Stimulated activated CD4-positive, alpha-beta T cell treated with anti-CD3 and anti-CD28 coated beads, Interleukin-1b, Interleukin-23, amount 100 ng/mL, for 1 hour (primary cell): ENCODE measurements at places on chromosomes 4 and X.

- DNase-seq = no peak
Measured at GRCh38 chr4:7322166-7322991, 112.4 kb downstream of the PSAPL1 start.

DNA sequence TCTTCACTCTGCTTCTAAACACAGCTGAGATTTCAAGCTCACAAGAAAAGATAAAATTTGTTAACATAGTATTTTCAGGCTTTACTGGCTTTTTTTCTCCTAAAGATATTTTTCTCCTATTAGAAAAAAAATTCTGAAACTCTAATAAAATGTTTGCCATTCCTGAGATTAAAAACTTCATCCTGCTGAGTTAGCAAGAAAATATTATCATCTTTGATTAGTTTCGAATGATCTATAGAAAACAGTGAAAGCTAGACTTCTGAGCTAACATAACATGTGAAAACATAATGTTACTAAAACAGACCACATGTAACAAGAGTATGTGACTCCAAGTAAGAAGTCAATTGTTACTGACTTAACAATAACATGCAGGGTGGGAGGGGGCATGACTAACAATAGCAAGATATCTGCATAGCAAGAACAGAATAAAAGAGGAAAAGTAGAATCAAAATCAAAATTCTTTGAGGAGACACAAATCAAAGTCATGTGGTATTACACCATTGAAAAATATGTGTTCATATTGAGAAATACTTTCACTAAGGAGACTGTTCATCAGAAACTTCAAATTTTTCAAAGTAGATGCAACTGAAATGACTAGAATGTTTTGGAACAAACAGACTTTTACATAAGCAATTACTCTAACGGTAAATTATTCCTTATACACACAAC is 14.5 kb downstream of the TBCK start:
- no peak for DNase-seq

- DNase-seq = no peak
Measured at GRCh38 chr4:108029731-108030130, 40.0 kb downstream of the HADH start.

- no peak for DNase-seq
Measured at GRCh38 chrX:129574214-129574613, 34.2 kb downstream of the OCRL start.

- DNase-seq = no peak
Measured at GRCh38 chr4:102493794-102494193, 7.4 kb upstream of the NFKB1 start.

GRCh38 chrX:56228914-56229313 is 3.2 kb upstream of the KLF8 start:
- DNase-seq = no peak

- DNase-seq = no peak
Measured at GRCh38 chr4:11624370-11624769, 195.7 kb upstream of the HS3ST1 start.

GRCh38 chrX:30900227-30900626 is 11.2 kb upstream of the TAB3 start:
- no peak for DNase-seq

- no peak for DNase-seq
Measured at GRCh38 chrX:107589243-107589642, 39.1 kb upstream of the PRPS1 start.

- no peak for DNase-seq
Measured at GRCh38 chrX:68914479-68914946, 85.7 kb downstream of the EFNB1 start.

- no peak for DNase-seq
Measured at GRCh38 chrX:83260288-83260687, 247.8 kb upstream of the POU3F4 start.

DNA sequence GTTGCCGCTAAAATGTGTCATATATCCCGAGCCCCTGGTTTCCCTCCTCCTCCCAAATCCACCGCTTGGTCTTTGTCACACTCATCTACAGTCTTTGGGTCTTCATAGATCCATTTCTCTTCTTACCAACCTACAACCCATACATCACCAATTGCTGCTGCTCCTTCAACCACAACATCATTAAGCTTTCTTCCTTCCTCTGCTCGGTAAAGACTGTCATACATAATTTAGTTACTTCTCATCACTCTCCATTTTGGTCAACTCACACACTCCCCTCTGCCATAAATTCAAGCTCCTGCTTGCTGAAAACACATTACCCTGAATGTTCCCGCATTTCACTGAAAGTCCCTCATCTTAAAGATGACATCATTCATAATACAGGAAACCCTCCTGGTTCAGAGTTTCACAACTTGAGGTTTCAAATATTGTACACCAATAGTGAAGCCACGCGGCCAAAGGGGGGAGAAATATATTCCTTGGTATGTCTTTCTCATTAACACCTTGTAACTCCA is 1.7 kb upstream of the DCTD start:
- DNase-seq = no peak

DNA sequence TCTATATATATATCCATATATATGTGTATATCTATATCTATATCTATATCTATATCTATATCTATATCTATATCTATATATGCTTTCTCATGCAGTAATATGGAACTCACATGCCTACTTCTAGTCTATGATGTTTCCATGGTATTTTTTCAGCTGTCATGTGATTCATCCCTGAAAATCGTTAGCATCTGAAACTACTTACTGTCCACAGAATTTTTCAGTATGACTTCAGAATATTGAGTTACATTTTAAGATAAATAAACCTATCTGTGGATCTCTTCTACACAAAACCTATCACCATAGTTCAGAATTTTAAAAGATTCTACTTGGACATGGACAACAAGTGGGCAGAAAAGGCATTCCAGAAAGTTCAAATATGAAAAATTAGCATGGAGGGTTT is 855.1 kb upstream of the INTU start:
- DNase-seq = no peak

- DNase-seq = no peak
Measured at GRCh38 chr4:103095080-103095479, 4.6 kb downstream of the BDH2 start.

- DNase-seq = no peak
Measured at GRCh38 chr4:169986369-169986768, 39.8 kb downstream of the MFAP3L start.

DNA sequence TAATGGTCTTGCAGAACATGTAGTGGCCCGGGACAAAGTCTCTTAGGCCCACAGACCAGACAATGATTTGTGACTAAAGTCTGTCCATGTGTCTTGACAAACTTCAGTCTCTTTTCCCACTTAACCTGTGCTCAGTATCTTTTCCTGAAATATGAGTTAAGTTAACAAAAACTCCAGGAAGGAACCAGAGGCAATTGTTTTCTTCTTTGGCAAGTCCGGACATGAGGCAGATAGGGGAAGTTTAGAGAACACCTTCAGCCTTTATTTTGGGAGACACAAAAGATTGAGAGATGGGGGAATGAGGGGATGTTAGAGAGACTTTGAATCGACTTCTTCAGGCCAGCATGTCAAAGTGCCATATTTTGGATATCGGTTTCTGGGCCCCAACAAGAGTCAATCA is 80.2 kb upstream of the FRMPD4 start:
- DNase-seq = no peak

GRCh38 chrX:111006116-111006515 is 89.9 kb upstream of the PAK3 start:
- no peak for DNase-seq

DNA sequence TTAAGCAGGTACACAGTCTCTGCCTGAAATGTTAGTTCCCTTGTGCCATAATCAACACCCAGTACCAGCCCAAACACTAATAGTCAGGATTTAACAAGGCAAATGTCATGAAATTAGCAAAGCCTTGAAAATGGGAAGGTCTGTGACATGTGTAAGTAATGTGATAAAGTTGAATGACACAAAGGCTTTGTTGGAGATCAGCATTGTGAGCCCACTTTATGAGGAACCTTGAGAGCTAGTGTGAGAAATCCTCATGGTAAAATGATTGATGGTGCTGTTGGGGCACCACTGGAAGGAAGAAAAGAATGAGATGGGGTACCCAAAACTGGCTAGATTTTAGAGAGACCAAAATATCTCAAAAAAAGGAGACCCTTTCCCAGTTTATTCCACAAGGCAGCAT is 3.3 kb upstream of the LIN54 start:
- DNase-seq = no peak

- no peak for DNase-seq
Measured at GRCh38 chr4:70687392-70687791, 940 bp upstream of the UTP3 start.

GRCh38 chr4:16194214-16194613 is 32.1 kb downstream of the TAPT1 start:
- no peak for DNase-seq

DNA sequence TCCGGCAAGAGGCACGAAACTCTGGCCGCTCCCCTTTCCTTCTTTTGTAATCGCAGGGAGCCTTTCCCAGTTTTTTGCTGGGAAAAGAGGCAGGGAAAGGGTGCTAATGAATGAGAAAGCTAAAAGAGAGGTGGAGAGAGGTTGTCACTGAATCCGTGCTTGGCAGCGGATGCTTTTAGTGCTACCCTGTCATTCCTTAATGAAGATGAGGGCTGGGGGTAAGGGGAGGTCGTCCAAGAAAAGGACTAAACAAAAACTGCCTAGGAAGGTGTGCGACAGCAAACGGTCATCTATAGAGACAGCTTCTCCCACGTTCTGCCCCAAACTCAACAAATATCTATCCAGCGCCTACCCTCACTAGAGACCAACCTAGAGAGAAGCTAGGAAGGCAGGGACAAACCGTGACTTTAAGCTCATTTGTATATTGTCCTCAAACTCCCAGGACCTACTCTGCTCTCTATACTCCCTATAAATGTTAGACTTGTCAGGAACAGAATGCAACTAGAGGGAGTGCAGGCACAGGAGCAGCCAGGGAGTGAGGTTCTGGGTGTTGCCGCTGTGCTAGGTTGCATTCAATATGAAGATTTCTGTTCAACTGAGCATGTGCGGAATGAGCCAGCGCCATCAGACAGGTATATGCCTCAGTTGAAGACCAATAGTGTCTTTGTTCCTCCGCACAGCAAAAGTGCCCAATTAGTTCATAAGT is 777 bp upstream of the CASK start:
- DNase-seq = no peak

- no peak for DNase-seq
Measured at GRCh38 chrX:31038575-31039326, 33.1 kb downstream of the FTHL17 start.

- no peak for DNase-seq
Measured at GRCh38 chr4:41202820-41203568, 11.3 kb downstream of the APBB2 start.

GRCh38 chr4:91838181-91838861 is 465.4 kb upstream of the GRID2 start:
- DNase-seq = no peak

GRCh38 chr4:86554646-86555045 is 39.5 kb upstream of the PTPN13 start:
- DNase-seq = no peak

- DNase-seq = no peak
Measured at GRCh38 chr4:152342293-152342692, 193.6 kb downstream of the FBXW7 start.

- DNase-seq = no peak
Measured at GRCh38 chr4:151202851-151203455, 74.0 kb upstream of the PRSS48 start.

GRCh38 chr4:114677346-114677979 is 78.9 kb downstream of the UGT8 start:
- no peak for DNase-seq

DNA sequence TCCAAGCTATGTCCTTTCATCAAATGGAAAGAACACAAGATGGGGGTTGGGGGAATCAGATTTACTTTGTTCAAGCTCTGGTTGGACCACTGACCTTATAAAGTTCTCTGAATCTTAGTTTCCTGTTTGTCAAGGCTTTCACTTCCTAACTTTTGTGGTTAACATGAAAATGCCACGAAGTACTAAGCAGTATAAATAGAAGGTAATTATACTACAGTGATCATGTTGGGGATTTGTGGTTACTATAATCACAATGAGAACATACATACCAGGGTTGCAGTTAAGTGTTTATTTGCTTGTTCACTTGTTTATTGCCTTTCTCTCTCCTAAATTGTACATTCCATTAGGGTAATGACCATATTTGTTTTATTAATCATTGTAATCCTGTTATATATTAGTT is 53.2 kb downstream of the SPRY1 start:
- no peak for DNase-seq

GRCh38 chr4:10006231-10006600 is 15.1 kb downstream of the SLC2A9 start:
- DNase-seq = no peak

GRCh38 chr4:73028621-73029020 is 40.9 kb downstream of the COX18 start:
- DNase-seq = no peak

- DNase-seq = no peak
Measured at GRCh38 chr4:6121941-6122340, 78.4 kb downstream of the JAKMIP1 start.

DNA sequence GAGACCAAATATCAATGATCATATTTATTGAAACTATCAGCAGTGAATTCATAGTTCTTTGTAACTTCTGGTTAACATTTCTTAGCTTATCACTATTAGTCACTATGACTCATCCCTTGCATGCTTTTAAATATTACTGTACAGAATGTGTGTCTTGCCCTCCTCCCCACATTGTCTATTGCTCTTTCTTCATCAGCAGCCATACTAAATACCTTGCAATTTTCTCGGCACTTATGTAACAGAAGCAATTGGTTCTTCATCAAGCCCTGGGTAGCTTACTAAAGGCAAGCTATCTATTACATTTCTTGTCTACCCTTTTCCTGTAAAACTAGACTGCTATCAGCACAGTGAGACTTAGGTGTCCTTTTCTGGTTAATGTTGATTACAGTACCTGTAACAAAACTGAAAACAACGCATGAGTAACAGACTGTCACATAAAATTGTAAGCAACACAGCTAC is 8.2 kb downstream of the KLHL4 start:
- DNase-seq = no peak

GRCh38 chr4:119266153-119266552 is 53.6 kb downstream of the USP53 start:
- no peak for DNase-seq

- DNase-seq = no peak
Measured at GRCh38 chrX:151725338-151725614, 9.3 kb upstream of the CNGA2 start.

DNA sequence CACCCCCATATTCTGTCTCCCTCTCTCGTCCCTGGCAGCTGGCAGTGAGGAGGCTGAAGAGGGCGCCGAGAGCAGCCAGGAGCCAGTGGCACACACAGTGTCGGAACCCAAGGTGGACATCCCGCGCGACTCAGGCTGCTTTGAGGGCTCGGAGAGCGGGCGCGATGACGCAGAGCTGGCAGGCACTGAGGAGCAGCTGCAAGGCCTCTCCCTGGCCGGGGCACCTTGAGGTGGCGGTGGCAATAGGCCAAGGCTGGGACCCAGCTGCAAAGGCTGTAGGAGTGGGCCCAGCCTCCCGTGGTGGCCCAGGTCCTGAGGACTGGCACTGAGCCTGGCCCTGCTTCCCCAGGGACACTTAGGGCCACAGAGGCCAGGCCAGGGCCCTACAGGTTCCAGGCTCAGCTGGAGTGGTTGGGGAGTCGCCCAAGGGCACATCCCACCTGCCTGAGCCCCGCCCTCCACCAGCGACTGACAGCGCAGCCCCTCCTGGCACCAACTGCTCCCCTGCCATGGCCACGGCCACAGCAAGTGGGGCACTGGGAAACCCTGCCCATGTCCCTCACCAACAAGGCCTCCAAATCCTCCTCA is 13.9 kb downstream of the SASH3 start:
- no peak for DNase-seq

- DNase-seq = no peak
Measured at GRCh38 chr4:8129785-8130184, 28.8 kb downstream of the ABLIM2 start.
